ENCODE measurements at places on chromosomes 5 and 9.

GRCh38 chr5:93954421-93955069 is 213.1 kb upstream of the POU5F2 start:
- no peak for DNase-seq
- H3K4me1 ChIP-seq = no peaks in the 10 kb centered on the region
- no peaks in the 10 kb centered on the region for H3K27me3 ChIP-seq
- H3K27ac ChIP-seq = no peak overlapping the region
- H3K36me3 ChIP-seq = peaks cover 34% of the 10 kb centered on the region

- no peak overlapping the region for H3K27ac ChIP-seq
- H3K36me3 ChIP-seq = no peaks in the 10 kb centered on the region
- DNase-seq = no peak
- no peak overlapping the region for H3K4me3 ChIP-seq
- H3K27me3 ChIP-seq = peaks cover 1% of the 10 kb centered on the region
Measured at GRCh38 chr9:69857131-69857530, 36.5 kb downstream of the CFAP95 start.

DNA sequence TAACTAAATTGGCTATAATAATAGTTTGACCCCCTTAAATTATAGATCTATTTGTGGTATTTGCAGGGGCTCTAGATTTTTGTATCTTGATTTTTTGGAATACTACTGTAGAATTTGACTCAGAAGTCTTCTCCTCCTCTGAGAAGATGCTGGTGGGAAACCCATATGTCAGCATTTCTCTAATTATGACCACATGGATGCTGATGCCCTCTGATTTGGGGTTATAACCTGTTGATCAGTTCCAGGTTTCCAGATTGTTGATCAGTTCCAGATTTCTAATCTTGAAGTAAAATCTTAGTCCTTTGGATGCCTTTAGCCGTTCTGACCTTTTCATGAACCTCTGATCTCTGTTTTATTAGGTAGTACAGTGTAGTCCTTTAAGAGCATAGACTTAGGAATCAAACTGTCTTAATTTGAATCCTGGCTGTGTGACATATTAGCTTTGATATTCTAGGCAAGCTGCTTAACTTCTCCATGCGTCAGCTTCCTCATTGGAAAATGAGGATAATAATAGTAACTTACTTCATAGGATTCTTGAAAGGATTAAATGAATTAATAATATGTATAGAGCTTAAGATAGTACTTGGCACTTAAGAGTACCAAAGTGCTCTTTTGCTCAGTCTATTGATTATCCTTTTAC is 8.1 kb downstream of the FSD1L start:
- no peak for DNase-seq
- H3K27ac ChIP-seq = no peak overlapping the region
- no peaks in the 10 kb centered on the region for H3K4me1 ChIP-seq
- H3K4me3 ChIP-seq = no peak overlapping the region
- peaks cover 7% of the 10 kb centered on the region for H3K27me3 ChIP-seq

- no peak overlapping the region for H3K27ac ChIP-seq
- no peak for DNase-seq
- H3K4me3 ChIP-seq = no peak overlapping the region
- no peaks in the 10 kb centered on the region for H3K36me3 ChIP-seq
Measured at GRCh38 chr5:120682851-120683250, 218.8 kb downstream of the PRR16 start.

- H3K27ac ChIP-seq = no peak overlapping the region
- H3K27me3 ChIP-seq = peaks cover 2% of the 10 kb centered on the region
- no peak for DNase-seq
- H3K4me1 ChIP-seq = no peaks in the 10 kb centered on the region
- H3K4me3 ChIP-seq = no peak overlapping the region
- no peaks in the 10 kb centered on the region for H3K36me3 ChIP-seq
Measured at GRCh38 chr9:113798062-113799030, 77.8 kb upstream of the ZNF618 start.

- DNase-seq = no peak
- no peaks in the 10 kb centered on the region for H3K27me3 ChIP-seq
Measured at GRCh38 chr5:86232246-86232645, 385.5 kb upstream of the COX7C start.

- H3K36me3 ChIP-seq = no peaks in the 10 kb centered on the region
- H3K4me1 ChIP-seq = no peaks in the 10 kb centered on the region
- H3K27ac ChIP-seq = no peak overlapping the region
- H3K4me3 ChIP-seq = no peak overlapping the region
Measured at GRCh38 chr5:8213701-8214240, 344.8 kb downstream of the MTRR start.

GRCh38 chr5:96752341-96753016 is 55.3 kb downstream of the ERAP1 start:
- peaks cover 29% of the 10 kb centered on the region for H3K36me3 ChIP-seq
- no peaks in the 10 kb centered on the region for H3K27me3 ChIP-seq
- no peak overlapping the region for H3K4me3 ChIP-seq
- H3K4me1 ChIP-seq = peaks cover 13% of the 10 kb centered on the region

DNA sequence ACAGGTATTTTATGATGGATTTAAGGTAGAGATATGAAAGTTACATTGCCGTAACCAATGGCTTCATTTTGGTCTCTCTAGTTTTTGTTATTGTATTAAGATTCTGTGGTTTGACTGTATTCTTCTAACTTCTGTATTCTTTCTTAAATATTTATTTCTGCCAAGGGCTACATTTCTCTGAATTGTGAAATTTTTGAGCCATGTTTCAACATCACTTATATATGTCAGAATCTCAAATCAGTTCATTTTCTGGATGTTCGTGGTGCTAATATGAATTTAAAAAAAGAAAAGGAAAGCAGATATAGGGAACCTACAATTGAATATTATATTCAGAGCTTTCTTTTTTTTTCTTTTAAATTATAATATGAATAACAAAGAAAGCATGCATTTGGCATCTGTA is 142.7 kb downstream of the ANXA1 start:
- no peak overlapping the region for H3K27ac ChIP-seq
- H3K36me3 ChIP-seq = no peaks in the 10 kb centered on the region
- DNase-seq = no peak
- H3K4me3 ChIP-seq = no peak overlapping the region

DNA sequence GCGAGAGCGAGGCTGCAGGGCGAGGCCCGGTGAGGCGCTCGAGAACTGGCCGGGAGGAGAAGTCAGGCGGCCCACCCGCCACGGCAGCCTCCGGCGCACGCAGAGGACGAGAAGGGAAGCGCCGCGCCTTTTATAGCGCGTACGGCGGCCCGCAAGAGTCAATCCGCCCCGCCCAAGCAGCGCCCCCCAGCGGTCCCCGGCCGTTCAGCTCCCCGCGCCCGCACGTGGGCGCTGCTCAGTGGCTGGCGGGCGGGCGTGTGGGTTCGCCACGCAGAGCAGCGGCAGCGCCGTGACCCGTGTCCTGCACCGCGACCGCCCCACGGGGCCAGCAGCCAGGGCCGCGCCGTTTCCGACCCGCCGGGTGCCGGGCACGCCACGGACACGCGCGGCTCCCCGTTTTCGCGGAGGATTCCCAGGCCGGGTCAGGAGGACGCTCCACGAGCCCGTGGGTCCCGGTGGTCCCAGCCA is 14.6 kb downstream of the LCN10 start:
- peak; percentile 90 for DNase-seq
- H3K27ac ChIP-seq = no peak overlapping the region
- H3K4me1 ChIP-seq = peaks cover 46% of the 10 kb centered on the region

DNA sequence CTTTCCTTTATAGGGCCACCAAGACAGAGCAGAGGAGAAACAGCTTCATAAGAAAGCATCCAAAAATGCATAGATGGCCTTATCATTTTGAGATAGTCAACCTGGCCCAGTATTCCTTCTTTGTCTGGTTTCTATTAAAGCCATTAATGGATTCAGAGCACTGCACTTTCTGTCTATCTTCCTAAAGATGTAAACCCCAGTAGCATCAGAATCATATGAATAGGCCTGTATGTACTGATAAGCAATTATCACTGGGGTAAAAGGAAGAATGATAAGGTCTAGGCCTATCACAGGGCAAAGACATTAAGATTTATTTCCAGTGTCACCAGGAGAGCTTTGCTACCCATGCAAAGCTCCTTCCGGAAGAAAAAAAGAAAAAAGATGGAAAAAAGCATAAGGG is 432.5 kb upstream of the C9orf72 start:
- no peaks in the 10 kb centered on the region for H3K4me1 ChIP-seq
- no peaks in the 10 kb centered on the region for H3K27me3 ChIP-seq
- H3K27ac ChIP-seq = no peak overlapping the region
- no peak for DNase-seq

DNA sequence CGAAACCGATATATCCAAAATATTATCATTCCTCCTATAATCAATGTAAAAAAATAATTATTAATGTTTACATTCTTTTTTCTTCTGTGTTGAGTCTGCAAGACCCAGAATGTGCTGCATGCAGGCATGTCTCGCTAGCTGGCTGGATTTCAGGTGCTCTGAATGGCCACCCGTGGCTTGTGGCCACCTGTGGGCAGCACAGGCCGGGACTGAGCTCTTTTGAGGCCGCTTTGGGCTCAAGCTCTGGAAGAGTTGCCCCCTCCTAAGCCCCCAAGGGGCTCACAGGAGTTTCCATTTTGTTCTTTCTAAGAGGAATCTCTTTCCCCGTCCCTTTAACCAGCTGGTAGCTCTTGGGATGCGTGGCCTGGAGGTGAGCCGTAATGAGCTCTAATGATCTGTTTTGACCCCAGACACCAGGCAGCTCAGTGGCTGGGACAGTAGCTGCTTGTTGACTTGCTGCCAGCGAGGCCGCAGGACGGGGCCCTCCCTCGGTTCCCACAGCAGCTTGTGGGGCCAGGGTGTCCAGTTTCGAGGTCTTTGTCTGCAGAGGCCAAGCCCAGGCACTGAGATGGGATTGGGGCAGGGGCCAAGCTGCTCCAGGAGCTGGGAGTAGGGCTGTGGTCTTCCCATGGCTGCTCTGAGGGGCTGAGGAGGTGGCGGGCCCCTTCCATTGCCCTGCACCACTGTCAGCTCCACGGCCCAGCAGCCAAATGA is 20.8 kb downstream of the ASS1 start:
- peaks cover 20% of the 10 kb centered on the region for H3K27me3 ChIP-seq
- no peak for DNase-seq
- no peaks in the 10 kb centered on the region for H3K4me1 ChIP-seq
- H3K36me3 ChIP-seq = no peaks in the 10 kb centered on the region
- H3K4me3 ChIP-seq = no peak overlapping the region
- H3K27ac ChIP-seq = no peak overlapping the region

- H3K36me3 ChIP-seq = peaks cover 2% of the 10 kb centered on the region
- peak; percentile 10 for DNase-seq
- no peaks in the 10 kb centered on the region for H3K4me1 ChIP-seq
- H3K27ac ChIP-seq = no peak within 1 kb of the TSS
- peak within 1 kb of the TSS; percentile 39 for H3K4me3 ChIP-seq
Measured at GRCh38 chr9:25678147-25678666, at the start of gene TUSC1. Gene TUSC1, minus strand, starts transcription at chr9:25678444. Its CDS starts 132 bp downstream, at chr9:25678312.

GRCh38 chr9:128689820-128690683 is 1.0 kb downstream of the SET start:
- H3K4me1 ChIP-seq = peaks cover 58% of the 10 kb centered on the region
- peak overlapping the region; percentile 95 for H3K27ac ChIP-seq
- peak overlapping the region; percentile 88 for H3K4me3 ChIP-seq
- no peaks in the 10 kb centered on the region for H3K27me3 ChIP-seq

GRCh38 chr9:128469070-128469469 is 13.3 kb downstream of the ODF2 start:
- H3K27me3 ChIP-seq = no peaks in the 10 kb centered on the region
- H3K36me3 ChIP-seq = peaks cover 35% of the 10 kb centered on the region
- DNase-seq = no peak
- H3K4me1 ChIP-seq = no peaks in the 10 kb centered on the region
- no peak overlapping the region for H3K27ac ChIP-seq

DNA sequence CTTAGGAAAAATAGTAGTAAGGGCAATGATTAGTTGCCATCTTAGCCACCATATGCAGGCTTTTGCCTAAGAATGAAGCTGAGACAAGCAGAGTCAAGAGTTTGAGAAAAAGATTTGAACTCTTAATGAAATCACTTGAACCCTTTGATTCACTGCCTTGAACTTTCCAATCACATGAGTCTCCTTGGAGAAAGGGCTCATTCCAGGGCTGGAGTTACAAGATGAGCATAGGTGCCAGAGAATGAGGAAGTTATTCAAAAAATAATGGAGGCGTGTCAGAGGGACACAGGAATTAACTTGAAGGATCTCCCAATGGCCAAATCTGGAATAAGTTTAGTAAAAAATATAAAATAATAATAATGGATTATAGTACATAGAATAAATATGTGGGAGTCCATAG is 35.3 kb downstream of the MAT2B start:
- H3K27me3 ChIP-seq = peaks cover 16% of the 10 kb centered on the region
- DNase-seq = no peak
- H3K4me3 ChIP-seq = no peak overlapping the region
- H3K36me3 ChIP-seq = no peaks in the 10 kb centered on the region

- no peaks in the 10 kb centered on the region for H3K36me3 ChIP-seq
- no peaks in the 10 kb centered on the region for H3K4me1 ChIP-seq
- no peak for DNase-seq
- H3K4me3 ChIP-seq = no peak overlapping the region
- peaks cover 36% of the 10 kb centered on the region for H3K27me3 ChIP-seq
Measured at GRCh38 chr5:73274881-73275663, 102.1 kb downstream of the TMEM174 start.

DNA sequence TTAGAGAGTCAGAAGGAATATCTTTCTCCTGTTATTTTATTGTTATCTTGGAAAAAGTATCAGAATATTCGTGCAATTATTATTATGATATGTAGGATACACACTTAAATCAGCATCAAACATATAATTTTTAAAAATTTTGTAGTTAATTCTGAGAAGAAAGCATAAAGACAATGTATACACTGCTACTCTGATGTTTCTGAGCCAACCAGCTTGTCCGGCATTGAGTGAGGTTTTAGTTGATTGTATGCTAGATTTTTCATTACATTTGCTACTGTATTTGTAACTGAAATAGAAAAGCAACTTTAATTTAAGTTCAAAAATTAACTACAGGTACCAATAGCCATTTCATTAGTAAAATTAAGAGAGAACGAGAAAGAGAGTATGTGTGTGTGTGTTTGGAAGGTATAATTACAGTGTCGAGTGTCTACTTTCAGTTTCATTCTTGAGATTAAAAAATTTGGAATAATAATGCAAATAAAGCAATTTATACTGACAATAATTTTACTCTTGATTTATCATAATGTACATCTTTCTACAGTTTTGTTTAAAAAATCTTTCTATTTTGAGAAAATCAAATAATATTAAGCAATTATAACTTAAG is 160.4 kb upstream of the CDH12 start:
- H3K4me1 ChIP-seq = no peaks in the 10 kb centered on the region
- no peaks in the 10 kb centered on the region for H3K27me3 ChIP-seq
- DNase-seq = no peak

GRCh38 chr9:78620764-78621163 is 323.8 kb downstream of the PSAT1 start:
- no peaks in the 10 kb centered on the region for H3K36me3 ChIP-seq
- H3K4me1 ChIP-seq = no peaks in the 10 kb centered on the region
- H3K4me3 ChIP-seq = no peak overlapping the region
- no peak overlapping the region for H3K27ac ChIP-seq
- DNase-seq = no peak
- no peaks in the 10 kb centered on the region for H3K27me3 ChIP-seq

GRCh38 chr5:174310243-174310642 is 264.7 kb downstream of the NSG2 start:
- no peaks in the 10 kb centered on the region for H3K36me3 ChIP-seq
- no peak overlapping the region for H3K4me3 ChIP-seq
- no peaks in the 10 kb centered on the region for H3K4me1 ChIP-seq
- H3K27ac ChIP-seq = no peak overlapping the region
